ENCODE measurements at places on chromosomes 1 and 21.
A peak's percentile ranks its signal among the peaks of the same experiment; 100 is the strongest.

GRCh38 chr1:40232444-40232843 is 15.3 kb upstream of the TMCO2 start:
- no peak for DNase-seq

DNA sequence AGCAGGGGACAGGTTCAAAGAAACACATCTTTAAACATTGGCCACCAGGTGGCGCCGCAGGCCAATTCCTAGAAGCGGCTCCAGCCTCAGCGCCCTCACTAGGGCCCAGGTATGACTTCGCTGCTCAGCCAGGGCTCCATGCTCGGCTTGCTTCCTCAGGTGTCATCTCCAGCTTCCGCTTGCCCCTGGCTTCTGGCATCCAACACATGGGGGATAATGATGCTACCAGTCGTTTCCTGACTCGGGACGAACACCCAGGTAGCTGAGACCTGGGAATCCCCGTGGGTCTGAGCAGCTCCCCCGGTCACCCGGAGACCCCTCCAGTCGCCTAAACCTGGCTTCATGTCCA is 8.5 kb upstream of the MEX3A start:
- peak; percentile 96 for DNase-seq

DNA sequence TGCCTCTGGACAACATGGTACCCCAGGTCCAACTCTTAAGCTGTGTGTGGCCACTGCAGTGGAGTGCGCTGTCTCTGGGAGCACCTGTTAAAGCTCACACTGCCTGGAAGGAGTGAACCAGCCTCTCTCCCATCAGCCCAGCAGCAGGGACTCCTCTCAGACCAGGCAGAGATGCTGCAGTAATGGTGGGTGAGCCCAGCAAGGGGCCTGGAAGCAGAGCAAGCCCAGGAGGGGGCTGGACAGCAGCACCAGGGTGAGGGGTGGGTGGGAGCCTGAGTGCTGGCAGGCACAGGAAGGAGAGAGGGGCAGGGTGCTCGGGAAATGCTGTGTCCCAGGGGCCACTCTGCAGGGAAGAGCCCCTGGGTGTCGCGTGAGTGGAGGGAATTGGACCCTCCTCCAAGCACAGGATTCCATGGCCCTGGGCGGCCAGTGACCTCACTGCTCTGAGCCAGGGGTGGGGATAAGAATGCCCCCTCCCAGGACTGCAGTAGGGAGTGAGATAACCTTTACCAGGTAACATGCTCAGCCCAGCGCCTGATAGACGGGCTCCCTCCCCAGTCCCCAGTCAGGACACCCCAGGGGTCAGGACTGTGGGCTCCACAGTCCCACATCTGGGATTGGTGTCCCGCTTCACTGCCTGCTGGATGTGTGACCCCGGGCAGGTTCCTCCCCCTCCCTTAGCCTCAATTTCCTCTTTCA is 313.1 kb downstream of the MATN1 start:
- DNase-seq: no peak

- no peak for DNase-seq
These were observed 72.8 kb downstream of the CAMK2N1 start for GRCh38 chr1:20413136-20413775.

- DNase-seq: no peak
These were observed 61.3 kb downstream of the B3GALNT2 start for GRCh38 chr1:235442788-235443429.

DNA sequence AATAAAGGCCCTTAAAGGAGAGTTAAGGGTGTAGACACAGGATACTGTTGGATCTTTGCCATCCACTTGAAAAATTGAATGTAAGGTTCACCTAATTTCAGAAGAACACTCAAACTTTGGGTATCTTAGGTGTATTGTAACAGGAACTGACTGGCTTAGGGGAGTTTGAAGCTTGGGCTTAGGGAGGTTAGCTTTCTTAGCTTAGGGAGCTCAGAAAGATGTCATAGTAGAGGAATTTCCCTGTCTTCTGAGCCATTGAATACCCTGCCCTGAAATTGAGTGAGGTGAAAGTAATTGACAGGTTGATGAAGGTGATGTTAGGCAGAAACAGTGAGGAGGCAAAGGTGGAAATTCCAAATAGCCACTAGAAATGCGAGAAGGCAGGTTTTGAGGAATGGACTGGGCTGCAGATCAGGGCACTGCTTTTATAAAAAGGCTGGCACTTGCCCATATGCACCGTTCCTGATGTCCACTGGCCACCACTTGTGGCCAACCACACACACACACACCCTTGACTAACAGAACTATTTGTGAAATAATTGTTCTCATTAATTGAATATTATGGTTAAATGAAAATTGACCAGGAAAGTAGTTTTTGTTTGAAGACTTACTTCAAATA is 16.5 kb downstream of the BACH1 start:
- DNase-seq: no peak

DNA sequence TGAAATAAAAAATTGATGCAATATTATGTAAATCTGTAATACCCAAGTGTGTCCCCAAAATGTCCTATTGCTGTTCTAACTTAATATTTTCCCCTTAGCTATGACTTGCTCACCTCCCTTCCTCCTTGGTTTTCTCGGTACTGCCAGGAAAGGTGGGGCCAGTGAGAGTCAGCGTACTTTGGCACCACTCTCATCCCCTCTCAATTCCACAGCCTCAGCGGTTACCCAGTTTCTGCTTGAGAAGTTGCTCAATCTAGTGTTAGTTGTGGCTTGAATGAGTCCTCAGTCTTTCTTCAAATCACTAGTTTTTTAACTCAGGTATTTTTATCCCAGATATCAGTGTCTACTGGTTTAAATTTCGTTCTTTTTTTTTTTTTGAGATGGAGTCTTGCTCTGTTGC is 32.3 kb downstream of the BCAS2 start:
- no peak for DNase-seq

DNA sequence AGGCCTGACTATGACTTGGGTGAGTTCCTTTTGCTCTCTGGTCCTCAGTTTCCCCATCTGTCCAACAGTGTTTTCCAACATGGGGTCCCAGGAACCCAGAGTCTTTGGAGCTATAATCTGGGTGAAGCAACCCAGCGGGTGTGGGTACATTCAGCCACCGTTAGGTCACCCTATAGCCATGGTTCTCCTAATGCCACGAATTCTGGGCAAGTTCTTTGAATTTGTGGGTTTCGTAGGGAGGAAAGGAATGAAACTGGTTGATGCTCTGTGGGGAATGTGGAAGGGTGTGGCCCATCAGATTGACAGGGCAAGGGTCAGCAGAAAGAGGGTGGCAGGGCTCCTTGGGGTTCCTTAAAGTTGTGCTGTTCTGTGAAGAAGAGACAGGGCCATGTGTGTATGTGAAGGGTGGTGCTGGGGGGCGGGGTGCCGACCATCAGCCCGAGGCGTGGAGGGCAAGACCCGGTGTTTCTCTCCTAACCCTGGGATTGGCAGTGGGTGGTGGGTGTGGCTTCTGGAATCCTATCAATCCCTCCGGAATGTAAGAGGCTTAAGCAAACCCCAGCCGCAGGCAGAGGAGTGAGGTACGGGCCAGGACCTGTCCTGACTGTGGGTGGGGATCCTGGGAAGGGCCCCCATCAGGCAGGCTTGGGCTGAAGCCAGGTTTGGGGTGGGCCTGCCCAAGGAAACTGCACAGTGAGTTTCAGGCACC is 35.5 kb upstream of the ZNF362 start:
- DNase-seq: peak; percentile 28

GRCh38 chr1:117561071-117561470 is 44.8 kb upstream of the TENT5C start:
- no peak for DNase-seq

GRCh38 chr1:154014154-154014907 is 23.8 kb downstream of the RPS27 start:
- no peak for DNase-seq

DNA sequence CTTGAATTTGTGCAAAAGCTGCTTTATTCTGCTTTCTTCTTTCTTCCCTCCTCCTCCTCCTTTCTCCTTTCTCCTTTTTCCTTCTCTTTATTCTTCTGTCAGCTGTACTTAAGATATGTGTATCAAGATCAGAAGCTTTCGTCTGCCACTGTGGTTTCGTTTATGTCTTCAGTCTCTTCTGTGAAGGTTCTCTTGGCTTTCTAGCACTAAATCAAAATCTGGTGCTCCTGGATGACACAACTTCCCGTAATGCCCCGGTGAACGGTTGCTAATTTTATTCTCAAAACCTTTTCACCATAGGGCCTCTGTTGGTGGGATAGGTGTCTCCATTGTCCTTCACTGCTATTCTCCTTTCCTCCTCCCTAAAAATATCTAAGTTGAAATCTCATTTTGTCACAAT is 5.0 kb downstream of the ATF6 start:
- no peak for DNase-seq

GRCh38 chr1:110727246-110727645 is 52.5 kb upstream of the KCNA3 start:
- no peak for DNase-seq

DNA sequence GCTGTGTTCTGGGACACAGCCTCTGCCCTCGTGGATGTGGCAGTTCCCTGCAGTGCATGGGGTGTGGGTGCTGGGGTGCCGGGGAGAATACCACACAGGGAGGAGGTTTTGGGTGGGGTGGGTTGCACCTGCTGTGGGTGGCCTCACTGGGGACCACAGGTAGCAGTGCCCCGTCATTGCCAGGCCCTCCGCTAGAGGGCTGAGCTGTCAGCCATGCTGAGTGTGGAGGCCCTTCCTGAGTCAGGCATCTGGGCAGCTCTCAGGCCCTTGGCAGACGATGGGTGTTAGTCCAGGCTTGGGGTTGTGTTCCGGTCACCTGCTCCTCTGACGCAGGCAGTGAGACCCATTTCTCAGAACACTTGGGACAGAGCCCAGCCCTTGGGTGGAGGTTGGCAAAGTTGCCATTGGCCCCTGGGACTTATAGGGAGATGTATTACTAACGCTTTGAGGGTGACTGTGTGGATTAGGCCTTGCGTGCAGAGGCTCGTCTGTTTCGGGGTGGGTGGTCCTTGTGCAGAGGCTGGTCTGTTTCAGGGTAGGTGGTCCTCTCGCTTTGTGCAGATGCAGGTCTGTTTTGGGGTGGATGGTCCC is 23.9 kb downstream of the PCNT start:
- DNase-seq: peak; percentile 39

DNA sequence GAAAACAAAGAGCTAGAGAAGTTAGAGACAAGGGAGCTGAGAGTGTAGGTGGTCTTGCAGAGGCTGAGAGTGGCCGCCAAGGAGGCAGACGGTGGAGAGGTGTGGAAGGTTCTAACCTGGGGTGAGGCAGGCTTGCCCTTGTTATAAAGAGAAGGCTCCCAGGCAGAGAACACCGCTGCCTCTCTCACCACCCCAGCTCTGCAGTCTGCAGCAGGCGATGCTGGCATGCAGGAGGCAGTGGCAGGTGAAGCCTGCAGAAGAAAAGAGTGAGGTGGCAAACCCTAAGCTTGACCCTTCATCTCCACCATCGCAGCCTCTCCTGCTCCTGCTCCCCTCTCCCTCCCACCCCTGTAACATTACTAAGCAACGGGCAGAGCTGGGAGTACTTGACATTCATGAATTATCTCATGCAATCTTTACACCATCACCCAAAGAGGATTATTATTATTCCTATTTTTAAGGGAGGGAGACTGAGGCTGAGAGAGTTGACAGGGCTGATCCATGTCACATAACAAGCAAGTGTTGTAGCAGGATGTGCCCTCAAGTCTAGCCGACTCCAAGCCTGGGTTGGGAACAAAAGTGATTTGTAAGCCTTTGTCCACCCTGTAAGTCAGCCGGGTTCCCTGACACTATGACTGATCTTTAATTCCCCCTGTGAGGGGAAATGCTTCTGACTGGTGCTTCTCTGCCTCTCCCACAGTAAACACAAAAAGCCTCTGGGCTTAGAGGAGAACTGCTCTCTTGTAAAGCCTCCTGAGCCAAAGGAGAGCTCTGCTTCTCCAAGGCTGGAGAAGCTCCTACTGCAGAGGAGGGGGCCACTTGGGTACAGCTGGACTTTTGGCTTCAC is 36.1 kb downstream of the KANK4 start:
- DNase-seq: no peak

GRCh38 chr1:10980094-10980577 is 32.3 kb upstream of the TARDBP start:
- DNase-seq: peak; percentile 95

DNA sequence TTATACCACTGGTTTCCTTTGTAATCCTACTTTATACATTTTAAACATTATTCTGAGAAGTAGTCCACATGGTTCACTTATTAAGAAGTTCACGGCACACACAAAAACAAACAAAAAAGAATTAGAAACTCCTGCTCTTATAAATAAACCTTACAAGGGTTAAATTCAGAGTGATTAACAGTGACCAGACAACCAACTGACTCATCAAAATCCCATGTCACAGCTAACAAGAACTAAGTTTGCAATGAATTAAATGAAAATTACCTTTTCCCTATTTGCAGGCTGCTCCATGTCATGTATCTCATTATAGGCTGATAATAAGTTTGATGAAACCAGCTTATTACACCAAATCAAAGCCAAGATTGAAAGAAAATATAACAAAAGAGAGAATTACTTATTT is 77.5 kb downstream of the PUM1 start:
- no peak for DNase-seq

DNA sequence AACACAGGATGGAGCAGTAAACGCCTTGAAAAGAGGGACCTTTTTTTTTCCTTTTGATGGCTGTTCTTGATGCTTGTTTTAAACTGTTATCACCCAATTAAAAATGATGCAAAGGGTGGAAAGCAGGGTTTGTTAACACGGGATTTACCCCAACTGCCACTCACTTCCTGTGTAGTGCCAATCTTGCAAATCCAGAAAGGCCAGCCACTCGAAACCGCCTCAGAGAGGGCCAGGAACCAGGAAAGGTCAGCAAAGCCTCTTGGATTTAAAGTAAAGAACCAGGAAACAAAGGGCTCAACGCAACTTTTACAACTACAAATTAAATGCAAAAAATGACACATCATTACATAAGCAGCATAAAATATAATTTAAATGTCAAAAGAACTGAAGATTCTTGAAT is 347.4 kb downstream of the PDE4B start:
- DNase-seq: no peak

- DNase-seq: no peak
These were observed 62.3 kb downstream of the COL18A1 start for GRCh38 chr21:45467221-45467779.

GRCh38 chr1:93461236-93461635 is 13.3 kb downstream of the FNBP1L start:
- no peak for DNase-seq

GRCh38 chr1:34500451-34500850 is 254.4 kb upstream of the GJB5 start:
- DNase-seq: peak; percentile 76

Data from WTC11 (cell line).